ENCODE measurements at places on chromosomes 3 and 15.

- no peak for DNase-seq
Observed at GRCh38 chr15:90437516-90437915, 49.5 kb downstream of the IQGAP1 start.

DNA sequence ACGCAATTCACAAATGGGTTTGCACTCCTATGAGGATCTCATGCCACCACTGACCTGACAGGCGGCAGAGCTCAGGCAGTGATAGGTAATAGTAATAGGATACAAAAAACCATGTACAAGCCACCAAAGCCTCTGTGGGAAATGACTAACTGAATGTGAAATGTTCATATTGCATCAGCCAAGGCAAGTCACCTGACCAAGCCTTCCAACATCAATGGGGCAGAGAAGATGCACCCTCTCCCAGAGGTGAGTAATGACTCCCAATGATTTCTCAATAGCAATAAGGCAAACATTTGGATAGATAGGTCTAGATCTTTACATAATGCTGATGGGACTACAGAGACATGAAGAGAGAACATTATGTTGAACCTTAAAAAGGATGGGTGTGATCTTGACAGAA lies 14.9 kb downstream of the CNTN3 start:
- DNase-seq: no peak

DNA sequence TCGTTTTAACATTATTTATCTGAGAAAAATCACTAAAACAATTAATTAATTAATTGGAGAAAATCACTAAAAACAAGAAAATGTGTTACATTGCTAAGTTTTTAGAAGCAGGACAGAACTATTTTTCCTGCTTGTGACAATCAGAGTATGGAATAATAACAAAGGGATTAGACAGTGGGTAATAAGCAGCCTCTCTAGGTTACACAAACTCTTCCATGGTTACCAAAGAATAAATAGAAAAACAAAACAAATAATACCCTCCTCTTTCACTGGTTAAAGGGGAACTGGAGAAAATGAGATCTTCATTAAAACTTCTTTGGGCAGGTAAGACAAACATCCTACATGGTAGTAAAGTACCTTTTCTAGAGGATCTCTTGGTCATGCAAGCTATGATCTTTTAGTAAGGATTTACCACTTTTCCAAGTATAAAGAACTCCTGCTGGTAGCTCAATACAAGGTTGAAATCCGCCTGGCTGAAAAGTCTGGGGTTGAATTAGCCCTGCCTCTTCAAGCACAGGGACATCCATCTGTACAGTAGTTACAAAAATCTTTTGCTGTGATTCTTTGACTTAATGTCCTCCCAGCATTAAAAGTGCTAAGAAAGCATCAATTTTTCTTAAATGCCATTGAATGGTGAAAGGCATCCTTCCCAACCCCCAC lies 2.5 kb upstream of the PLCH1 start:
- DNase-seq: no peak

DNA sequence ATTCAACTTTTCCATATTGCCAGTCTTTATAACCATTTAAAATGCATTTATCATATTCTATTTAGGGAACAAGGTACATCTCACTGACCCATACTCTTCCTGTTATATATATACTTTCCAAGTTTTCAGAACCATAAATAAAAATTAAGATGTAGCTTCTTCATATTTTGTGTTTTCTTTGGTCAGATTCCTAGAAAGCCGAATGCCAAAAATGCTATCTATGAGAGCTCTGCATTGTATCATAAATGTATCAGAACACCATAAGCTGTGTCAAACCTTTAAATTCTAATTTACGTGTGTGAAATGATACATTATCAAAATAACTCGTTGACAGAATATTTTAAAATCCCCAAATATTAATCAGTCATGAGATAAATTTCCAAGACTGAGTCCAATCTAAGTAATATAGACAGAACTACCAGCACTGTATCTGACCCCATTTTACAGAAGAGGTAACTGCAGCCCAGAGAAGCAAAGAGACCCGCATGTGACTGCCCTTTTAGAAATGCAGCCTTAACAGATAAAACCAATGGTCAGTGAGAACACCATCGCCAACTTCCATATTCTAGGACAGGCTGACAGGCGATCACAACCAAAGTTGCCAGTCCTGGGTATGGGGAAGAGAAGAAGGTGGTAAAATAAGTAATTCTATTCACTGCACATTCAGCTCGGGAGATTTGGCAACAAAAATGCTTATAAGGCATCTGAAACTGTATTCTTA lies 16.2 kb upstream of the RPS17 start:
- DNase-seq: no peak

DNA sequence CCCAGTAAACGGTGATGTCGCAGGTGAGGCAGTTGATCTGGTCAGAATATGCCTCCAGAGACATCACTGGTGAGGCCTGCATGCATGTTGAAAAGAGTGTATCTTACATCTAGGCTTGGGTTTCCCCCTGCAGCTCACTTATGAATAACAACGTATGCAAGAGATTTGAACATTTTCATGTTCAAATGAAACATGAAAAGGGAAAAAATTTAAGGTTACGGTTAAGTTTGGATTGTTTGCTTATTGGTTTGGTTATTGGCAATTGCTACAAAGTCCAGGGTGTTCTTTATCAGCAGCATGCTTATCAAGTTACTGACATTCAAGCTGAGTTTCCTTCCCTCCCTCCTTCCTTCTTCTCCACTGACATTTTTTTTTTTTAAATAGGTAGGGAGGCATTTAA lies 123.2 kb downstream of the IGF1R start:
- DNase-seq: peak; percentile 52

Measured in NCI-H226 (cell line).